Stimulated activated CD8-positive, alpha-beta memory T cell treated with anti-CD3 and anti-CD28 coated beads, Interleukin-2, amount 100 ng/mL, for 48 hours (primary cell): ENCODE measurements at places on chromosomes 5 and 9.
A peak's percentile ranks its signal among the peaks of the same experiment; 100 is the strongest.

GRCh38 chr5:52995095-52995494 is 5.9 kb downstream of the ITGA2 start:
- DNase-seq = no peak

DNA sequence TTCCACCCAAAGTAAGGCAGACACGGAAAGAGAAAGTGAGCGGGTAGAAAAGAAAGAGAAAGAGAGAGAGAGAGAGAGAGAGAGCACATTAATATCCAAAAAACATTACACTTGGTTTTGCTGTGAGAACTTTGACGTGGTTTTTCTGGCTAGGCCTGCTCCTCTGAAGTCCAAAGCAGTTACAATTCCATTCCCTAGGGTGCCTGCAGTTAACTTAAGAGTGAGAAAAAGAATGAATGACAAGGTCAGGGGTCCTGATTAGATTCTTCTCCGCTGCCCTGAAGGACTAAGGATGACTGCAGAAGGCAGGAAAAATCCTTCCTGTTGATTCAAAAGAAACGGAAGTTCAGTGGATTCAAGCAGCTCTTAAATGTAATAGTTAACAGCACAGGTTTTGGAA is 589.8 kb downstream of the PRELID2 start:
- DNase-seq = no peak

DNA sequence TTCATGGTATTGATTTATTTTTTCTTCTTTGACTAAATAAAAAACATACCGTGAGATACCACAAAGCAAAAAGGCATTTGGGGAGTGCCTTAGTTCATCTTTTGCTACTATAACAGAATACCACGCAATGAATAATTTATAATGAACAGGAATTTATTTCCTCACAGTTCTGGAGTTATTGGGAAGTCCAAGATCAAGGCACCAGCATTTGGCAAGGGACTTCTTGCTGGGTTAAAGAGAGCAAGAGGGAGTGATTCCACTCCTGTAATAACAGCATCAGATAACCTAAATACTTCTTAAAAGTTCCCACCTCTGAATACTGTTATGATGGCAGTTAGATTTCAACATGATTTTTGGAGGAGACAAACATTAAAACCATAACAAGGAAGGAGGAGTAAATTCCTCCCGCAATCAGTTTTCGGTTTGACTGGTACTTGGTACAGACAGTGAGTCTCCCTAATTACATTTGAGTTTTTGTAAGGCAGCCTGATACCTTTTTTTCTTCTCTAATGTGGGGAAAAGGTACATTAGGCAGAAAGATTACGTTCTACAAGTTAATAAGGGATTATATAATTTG is 8.8 kb upstream of the OMD start:
- no peak for DNase-seq

DNA sequence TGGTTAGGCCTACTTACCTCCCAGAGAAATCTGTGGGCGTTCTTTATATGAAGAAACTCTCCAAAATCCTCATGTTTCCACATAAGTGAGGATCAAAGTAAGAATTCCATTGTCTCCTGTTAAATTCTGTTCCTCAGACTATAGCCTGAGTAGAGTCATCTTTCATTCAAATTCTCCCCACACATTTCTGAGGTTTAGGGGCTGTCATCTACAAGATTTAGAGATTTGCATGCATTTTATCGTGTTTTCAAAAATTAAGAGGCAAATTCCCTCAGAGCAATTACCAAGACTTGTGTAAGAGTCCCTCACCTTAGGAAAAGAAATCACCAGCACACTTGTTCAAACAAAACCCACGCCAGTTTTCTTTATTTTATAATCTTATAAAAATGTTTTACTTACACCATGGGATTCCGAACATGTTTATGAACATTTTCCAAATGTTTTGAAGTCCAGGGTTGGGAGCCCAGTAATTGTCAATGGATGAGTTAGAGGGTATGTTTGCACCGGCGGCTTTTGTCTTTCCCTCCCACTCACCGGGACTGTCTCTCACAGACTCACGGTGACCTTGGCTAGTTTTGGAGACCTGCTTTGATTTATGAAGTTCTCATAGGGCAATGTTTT is 367.6 kb downstream of the ENC1 start:
- no peak for DNase-seq

GRCh38 chr9:3980771-3981170 is 319.1 kb downstream of the GLIS3 start:
- no peak for DNase-seq

DNA sequence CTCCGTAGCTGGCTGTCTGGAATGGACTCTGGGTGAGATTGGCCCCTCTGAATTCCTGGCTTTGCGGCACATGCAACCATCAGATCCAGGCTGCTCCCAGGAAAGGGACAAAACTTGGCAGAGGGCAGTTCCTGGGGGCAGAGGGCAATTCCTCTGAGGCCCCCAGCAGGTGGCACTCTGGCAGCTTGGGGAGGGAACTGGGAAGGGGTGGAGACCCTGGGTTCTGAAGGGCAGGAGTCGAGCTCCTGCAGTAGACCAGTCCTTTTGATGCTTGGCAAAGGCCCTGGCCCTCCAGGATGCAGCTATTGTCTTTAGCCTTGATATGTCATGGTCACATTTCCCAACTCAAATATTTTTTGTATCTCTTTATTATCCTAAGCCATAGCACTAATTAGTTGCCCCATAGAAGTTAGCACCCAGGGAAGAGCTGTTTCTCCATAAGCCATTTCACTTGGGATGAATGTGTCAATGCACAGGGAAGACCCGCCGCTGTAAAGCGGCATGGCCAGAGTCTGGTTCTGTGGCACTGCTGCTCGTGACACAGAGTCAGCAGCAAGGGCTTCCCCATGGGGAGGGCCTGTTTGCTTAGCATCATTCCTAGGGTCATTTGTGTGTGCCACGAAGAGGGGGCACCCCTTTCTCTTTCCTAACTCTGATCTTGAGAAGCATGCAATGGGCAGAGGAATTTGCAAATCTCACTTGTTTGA is 51.2 kb upstream of the CDK20 start:
- DNase-seq = no peak

DNA sequence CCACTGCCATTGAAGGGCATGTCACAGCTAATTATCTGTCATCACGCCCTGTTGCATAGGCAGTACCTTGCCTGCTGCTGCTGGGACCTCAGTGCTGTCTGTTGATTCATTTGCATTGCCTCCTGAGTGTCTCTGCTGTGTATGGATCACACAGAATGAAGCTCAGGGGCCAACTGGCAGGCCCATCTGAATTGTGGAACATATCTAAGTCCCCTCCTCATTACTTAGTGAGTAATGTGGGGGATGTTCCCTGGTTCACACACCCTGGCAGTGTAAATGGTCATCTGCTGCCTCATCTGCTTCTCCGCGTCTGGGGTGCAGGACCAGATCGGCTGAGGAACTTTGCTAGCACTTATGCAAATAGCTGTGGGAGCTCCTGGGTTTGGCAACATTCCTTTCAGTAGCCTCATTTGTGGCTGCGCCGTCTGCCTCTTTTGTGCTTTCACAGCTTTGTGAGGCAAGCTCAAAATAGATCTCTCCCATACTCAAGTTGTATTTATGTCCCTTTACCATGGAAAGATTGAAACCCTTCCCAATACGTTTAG is 25.4 kb downstream of the TYRP1 start:
- no peak for DNase-seq

GRCh38 chr9:115209601-115210306 is 91.8 kb upstream of the TNC start:
- no peak for DNase-seq

DNA sequence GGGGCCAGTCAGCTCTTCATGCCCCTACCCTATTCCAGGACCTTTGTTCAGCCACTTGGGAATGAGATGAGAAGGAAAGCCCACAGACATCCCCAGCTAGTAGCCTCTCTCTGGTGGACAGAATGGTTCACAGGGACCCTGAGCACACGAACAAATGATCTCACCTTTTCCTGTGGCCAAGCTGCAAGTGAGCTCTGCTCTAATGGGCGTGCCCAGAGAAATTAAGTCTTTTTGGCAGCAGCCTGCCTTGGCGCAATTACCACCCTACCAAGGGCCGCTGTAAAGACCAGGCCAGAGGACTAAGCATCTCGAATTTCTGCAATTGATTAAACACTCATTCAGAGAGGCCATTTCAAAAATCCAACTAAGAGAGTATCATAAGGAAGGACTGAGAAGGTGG is 56.0 kb downstream of the WHRN start:
- no peak for DNase-seq

DNA sequence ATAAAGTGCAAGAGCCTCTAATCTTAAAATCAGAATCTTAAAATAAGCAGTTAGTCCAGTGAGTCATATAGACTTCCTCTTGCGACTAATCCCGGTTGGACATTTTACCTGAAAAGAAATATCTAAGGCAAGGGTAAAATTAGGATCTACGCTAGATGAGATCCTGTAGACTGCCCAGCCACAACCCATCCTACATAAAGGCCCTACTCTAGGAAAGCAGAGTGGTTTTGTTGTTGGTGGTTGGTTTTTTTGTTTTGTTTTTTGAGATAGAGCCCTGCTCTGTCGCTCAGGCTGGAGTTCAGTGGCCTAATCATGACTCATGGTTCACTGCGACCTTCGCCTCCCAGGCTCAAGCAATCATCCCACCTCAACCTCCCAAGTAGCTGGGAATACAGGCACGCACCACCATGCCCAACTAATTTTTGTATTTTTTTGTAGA is 6.9 kb downstream of the TSC1 start:
- no peak for DNase-seq

GRCh38 chr5:95668728-95669127 is 14.1 kb downstream of the SPATA9 start:
- DNase-seq = no peak

- no peak for DNase-seq
Measured at GRCh38 chr5:61965069-61965468, 340.9 kb upstream of the KIF2A start.

- DNase-seq = peak; percentile 39
Measured at GRCh38 chr5:151123897-151124751, 33.5 kb downstream of the ANXA6 start.

DNA sequence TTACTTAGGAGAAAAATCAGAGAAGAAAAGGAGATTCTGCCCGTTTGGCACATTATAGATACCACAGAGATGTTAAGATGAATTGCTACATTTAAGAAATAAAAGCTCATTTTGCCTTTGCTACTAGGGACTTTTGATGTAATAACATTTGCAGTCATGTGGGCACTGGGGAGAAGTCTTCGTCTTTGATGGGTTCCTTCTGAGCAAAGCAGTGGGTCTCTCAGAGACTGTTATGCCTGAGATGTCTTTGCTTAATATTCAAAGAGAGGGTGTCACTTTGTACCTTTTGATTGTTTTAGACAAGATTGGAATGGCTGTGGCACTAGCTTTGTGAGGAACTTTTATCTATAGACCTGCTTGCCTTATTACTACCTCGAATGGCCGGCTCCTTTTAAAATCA is 25.0 kb downstream of the SLC25A25 start:
- DNase-seq = no peak

DNA sequence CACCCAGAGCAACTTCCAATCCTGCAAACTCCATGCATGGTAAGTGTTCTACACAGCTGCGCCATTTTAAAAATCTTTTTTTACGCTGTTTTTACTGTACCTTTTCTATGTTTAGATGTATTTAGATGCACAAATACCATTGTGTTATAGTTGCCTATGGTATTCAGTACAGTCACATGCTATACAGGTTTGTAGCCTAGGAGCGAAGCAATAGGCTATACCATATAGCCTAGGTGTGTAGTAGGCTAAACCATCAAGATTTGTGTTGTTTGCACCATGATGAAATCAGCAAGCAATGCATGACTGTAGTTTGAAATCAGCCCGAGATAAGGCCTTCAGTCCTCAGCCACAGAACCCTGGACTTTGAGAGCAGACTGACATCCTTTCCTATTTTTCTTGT is 101.2 kb downstream of the LIX1 start:
- DNase-seq = no peak

DNA sequence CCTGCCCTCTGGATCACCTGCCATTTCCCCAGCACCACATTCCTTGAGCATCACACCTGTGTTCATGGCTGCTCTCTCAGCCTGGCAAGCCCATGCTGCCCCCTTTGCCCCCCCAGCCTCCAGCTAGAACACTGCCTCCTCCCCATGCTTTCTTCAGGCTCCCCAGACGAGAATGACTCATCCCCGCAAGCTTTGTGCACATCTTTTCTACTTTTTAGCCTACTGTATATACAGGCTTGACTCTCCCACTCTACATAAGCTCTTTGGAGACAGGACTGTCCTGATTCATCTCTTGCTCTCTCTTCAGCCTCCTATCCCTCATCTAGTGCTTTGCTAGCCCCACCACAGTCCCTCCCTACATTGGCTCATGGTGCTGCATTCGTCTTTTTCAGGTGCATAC is 19.9 kb upstream of the GLIPR2 start:
- no peak for DNase-seq

DNA sequence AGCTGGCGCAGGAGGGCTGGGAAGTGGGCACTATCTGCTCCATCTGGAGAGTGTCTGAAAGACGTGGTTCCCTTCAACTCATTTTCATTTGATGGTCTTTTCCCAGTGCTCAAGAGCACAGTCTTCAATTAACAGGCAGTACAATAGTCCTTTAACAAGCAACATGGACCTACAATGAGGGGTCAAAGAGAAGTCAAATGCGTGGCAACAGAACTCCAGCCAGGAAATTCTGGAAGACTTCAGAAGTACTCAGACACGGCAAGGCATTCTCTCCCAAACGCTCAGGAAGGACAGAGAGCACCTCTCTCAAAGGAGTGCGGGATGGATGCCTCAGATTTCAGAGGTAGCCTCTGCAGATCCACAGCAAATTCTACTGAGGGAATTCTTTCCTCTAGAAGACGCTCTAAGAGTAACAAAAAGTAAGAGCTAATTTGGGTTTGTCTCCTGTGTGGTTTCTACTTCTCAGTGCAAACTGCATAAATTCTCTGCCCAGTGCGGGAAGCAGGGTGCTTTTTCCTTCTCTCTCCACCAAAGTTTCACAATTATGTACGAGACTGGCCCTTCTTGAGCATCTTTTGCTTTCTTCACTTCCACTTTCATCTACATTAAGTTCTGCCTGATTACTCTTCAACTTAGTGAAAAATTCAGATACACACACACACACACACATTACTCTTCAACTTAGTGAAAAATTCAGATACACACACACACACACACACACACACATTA is 56.4 kb downstream of the LHFPL2 start:
- DNase-seq = no peak
